NCI-H1436 (cell line): ENCODE measurements at places on chromosomes 11 and 22.

DNA sequence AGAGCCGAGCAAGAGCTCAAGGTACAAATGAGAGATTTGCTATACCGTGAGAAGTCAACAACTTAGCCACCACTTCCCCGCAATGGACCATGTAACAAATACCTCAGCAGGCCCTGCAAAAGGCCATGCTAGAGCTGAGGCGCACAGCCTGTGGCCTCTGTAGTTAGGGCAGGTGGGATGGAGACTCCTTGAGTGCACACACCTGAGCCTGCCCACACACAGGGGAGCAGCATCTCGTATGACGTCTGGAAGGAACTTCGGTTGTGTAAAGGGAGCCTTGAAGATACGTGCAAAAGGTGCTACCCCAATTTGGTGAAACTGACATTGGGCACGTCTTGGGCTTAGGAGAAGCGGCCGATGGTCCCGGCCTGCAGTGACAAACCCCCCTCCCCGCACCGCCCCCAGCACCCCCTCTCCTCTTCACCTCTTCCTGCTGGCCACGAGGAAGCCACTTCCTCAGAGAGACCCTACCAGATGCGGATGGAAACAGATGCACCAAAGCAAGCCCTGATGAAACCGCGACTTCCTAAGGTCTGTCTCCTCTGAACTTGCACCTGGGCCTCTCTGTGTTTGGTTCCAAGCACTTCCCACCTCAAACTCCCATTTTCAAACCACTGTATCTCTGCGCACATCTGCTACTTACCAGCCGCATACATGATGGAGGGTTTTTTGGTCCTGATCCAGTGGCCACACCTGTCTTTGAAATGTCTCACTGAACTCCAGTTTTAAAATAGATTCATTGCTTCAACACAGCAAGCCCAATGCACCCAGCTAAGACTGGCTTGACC lies 10.6 kb downstream of the CDPF1 start:
- DNase-seq = no peak

GRCh38 chr11:47234669-47235100 lies 13.9 kb downstream of the ACP2 start:
- DNase-seq = no peak

- DNase-seq = no peak
These were observed 39.5 kb upstream of the CHRNA10 start for GRCh38 chr11:3710485-3711259.

DNA sequence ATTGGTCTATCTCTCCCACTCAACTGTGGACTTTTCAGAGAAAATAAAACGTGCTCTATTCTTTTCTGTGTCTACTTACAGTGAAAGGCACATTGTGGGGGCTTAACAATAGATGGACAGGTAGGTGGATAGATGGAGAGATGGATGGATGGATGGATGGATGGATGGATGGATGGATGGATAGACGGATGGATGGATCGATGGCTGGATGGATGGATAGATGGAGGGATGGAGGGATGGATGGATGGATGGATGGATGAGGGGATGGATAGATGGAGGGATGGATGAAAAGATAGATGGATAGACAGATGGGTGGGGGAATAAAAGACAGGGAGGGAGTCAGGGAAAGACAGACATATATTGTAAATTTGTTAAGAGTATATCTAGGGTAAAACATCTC lies 14.2 kb upstream of the SLC1A2 start:
- no peak for DNase-seq

- no peak for DNase-seq
These were observed 15.1 kb downstream of the APOL2 start for GRCh38 chr22:36224245-36224644.

GRCh38 chr22:19620742-19621371 lies 93.4 kb upstream of the SEPTIN5 start:
- no peak for DNase-seq

- no peak for DNase-seq
These were observed 37.1 kb upstream of the NFRKB start for GRCh38 chr11:129932381-129933067.
